SHP77 (cell line): ENCODE measurements at places on chromosomes 7 and 10.

DNA sequence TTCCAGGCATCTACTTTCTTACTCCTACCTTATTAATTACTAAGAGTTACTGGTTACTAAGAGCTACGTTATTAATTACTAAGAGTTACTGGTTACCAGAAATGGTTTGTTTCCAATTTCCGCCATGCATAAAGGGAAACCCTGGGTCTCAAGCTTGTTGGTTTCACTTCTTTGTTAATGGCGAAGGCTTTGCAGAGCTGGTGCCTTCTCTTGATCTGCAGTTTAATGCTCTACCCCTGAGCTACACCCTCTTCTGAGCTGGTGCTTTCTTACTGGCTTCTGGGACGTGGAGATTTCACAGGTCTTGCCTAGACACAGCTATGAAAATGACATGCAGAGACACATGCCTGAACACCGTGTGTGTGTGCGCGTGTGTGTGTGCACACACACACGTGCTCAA lies 560 bp downstream of the CPA4 start:
- DNase-seq = no peak

DNA sequence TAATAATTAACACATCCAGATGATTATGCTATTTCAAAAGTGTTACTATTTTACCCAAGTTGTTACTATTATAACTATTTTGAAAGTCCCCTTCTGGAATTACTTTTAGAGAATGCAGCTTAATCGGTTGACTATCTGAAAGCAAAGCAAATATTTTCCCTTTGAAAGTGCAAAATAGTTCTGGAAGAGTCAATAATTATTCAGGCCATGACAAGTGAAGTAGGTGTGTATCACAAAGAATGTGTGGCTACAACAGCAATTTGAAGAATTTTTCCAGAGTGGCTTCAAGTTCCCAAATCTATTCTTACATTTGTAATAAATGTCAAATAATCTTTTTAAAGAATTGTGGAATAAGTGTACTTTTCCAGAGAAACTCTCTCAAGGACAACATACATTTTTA lies 42.8 kb downstream of the RNLS start:
- no peak for DNase-seq

GRCh38 chr7:151251689-151252560 lies 3.4 kb upstream of the SMARCD3 start:
- peak; percentile 46 for DNase-seq

DNA sequence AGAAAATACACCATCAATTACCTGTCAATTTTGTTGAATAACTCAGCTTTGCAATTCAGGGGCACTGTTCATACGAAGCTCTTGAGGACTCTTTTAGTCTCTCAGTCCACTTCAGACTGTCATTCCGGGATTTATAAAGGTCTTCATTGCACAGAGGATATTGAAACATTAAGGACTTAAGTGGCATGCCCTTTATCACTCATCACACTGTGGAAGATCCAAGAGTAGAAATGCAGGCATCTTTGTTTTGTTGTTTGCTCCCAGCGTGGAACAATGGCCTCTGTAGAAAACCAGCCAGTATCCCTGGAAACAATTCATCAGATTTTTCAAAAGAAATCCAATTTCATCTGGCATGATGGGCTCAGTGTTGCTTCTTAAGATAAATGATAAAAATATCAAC lies 66.3 kb upstream of the LRGUK start:
- DNase-seq = no peak

DNA sequence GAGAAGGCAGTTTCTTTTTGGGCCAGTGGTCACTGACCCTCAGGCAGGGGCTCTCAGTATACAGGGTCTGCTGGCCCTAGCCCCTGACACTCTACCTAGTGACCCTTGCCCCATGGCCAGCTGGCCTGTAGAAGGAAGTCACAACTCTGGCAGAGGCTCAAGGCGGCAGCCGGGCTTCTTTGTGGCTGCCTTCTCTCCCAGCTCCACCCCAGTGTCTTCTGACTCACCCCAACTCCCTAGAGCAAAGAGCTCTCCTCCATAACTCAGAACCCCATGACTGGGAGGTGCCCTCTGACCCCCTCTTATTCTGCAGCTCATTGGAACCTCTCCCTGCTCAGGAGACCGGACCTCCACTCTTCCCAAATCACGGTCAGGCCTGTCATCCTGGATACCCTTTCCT lies 358.2 kb downstream of the FGFR2 start:
- no peak for DNase-seq
